ENCODE measurements at places on chromosomes 1 and 21. TPM values are rescaled to one million over a fixed set of nuclear protein-coding genes. Genes with fewer than 3 reads are reported as not detected.

- DNase-seq = peak; percentile 86
Observed at GRCh38 chr1:109619576-109620400, at the start of the genes AMPD2 and GNAT2. Gene AMPD2 (plus strand): TSS chr1:109619837. CDS start chr1:109621176, 1,339 bp downstream. Gene GNAT2 (minus strand): TSS chr1:109619616. CDS start chr1:109612870, 6,746 bp downstream.

GRCh38 chr1:22292011-22292788, 149.3 kb upstream of the WNT4 start:
- DNase-seq = no peak

Gene RASSF5
- 1.1 TPM for polyA plus RNA-seq

Gene GRHL3
- not detected for polyA plus RNA-seq

Gene PLCH2
- polyA plus RNA-seq = 0.12 TPM

Gene ADAMTS1
- polyA plus RNA-seq = 19.3 TPM

DNA sequence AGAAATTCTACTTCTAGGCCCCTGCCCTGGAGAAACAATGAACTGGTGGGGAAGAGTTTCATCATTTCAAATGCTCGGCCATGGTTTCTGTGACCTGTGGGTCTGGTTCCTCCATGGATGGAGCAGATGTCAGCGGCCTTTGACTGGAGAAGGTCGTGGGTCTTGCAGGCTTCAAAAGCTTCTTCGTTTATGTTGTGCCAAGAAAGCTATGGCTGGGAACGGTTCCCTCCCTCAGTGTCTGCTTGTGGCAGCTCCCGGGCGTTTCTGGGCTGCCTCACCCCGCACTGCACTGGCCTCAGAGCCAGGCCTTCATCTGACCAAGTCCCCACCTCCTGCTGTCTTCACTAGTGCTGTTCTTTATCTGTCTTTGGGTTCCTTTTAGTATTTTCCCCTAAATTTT, 46.4 kb upstream of the POFUT2 start:
- no peak for DNase-seq

DNA sequence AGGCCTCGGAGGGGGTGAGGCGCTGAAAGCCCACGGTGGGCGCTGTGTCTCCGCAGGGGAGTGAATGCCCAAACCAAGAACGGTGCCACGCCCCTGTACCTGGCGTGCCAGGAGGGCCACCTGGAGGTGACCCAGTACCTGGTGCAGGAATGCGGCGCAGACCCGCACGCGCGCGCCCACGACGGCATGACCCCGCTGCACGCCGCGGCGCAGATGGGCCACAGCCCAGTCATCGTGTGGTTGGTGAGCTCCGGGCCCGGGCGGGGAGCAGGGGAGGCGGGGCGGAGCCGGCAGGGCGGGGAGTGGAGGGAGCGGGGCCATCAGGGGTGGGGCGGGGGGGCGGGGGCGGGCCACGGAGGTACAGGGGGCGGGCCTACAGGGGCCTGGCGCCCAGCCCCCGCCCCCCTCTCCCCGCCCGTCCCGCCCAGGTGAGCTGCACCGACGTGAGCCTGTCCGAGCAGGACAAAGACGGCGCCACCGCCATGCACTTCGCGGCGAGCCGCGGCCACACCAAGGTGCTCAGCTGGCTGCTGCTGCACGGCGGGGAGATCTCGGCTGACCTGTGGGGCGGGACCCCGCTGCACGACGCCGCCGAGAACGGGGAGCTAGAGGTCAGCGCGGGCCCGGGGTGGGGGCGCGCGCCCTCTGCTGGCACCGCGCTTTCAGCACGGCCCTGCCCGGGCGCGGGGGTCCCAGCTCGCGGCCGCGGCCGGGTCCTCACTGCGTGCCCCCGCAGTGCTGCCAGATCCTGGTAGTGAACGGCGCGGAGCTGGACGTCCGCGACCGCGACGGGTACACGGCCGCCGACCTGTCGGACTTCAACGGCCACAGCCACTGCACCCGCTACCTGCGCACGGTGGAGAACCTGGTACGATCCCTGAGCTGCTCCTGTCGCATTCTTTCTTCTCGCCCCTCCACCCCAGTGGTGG, 15.9 kb downstream of the ESPN start:
- no peak for DNase-seq

- DNase-seq = no peak
Observed at GRCh38 chr1:38958967-38959366, 17.3 kb upstream of the RHBDL2 start.

Gene RHCE
- polyA plus RNA-seq = 0.22 TPM

- peak; percentile 91 for DNase-seq
Observed at GRCh38 chr1:32650248-32650751, at the start of gene ZBTB8OS. Gene ZBTB8OS (minus strand): TSS chr1:32650550. CDS start chr1:32650529, 21 bp downstream.

Gene CD1D
- polyA plus RNA-seq = 1.2 TPM

Gene SLC30A2
- polyA plus RNA-seq = 1.2 TPM

- DNase-seq = no peak
Observed at GRCh38 chr1:62654744-62655143, 33.4 kb downstream of the DOCK7 start.

- DNase-seq = no peak
Observed at GRCh38 chr1:30028283-30028682, 695.1 kb downstream of the MATN1 start.

DNA sequence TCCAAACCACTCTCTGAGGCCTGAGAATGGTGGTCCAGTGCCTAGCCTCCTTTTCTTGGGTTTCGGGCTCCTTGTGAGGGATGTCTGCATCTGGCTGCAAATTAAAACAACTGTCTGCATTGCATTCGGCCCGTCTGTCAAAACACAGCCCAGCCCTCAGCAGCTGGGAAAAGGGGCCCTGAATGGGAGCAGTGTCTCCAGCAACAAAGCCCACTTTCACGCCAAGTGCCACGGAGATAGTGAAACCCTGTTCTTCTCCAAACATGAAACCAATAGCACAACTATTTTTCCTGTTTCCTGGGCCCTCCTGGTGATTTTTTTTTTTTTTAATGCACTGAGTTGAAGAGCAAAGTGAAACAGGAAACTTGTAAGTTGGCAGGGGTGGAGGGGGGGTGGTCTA, 138.4 kb downstream of the PLXNA2 start:
- DNase-seq = no peak

GRCh38 chr1:178031856-178032320, 62.0 kb upstream of the RASAL2 start:
- peak; percentile 87 for DNase-seq

DNA sequence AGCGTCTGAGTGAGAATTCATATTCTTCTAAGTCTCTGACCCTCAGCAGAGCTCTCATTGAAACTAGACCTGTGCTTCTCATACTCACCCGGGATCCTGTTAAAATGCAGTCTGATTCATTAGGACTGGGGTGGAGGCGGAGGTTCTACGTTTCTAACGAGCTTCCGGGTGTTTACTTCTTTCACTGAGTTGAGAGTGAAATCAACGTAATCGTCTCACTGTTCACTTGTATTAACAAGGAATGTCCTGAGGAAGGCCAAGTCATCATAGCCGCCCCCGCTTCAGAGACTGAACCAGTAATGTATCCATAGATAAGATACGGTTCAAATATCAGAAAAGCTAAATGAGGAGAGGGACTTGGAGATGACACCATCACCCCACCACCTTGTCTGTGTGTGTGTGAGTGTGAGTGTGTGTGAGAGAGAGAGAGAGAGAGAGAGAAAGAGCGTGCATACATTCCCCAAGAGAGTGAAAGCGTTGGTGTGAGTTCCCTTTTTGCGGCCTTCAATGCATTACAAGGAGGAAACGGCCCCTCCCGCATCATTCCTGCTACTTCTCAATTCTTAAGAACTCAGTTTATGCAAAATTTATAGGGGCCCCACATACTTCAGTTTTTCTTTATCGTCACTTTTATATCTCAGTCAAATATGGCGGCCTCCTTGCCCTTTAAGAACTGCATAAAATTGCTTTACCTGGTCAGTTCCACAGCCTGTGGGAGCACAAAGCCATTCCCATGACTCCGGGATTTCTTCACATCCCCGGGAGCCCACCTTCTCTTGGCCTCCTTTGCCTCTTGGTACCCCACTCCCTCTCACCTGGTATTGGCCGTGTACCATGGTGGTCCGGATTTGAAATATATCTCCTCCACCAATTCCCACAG, 19.8 kb downstream of the KMO start:
- DNase-seq = peak; percentile 20

DNA sequence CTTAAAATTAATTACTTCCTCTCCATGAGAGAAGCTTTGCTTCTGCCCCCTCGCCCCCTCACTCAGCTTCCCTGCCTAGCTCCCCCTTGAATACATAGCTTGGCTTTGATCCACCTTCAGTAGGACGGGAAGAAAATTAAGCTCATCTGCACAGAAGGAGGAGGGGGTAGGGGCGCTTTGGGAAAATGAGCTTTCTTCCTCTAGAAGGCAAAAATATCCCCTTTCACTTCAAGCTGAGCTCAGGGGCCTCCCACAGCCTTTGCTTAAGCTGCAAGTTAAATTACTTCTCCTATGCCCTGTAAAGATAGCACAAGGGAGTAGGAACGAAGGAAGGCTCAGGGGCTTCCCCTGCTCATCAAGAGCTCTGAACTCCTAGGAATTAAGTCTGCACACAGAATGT, 65.2 kb upstream of the GOLT1A start:
- no peak for DNase-seq

DNA sequence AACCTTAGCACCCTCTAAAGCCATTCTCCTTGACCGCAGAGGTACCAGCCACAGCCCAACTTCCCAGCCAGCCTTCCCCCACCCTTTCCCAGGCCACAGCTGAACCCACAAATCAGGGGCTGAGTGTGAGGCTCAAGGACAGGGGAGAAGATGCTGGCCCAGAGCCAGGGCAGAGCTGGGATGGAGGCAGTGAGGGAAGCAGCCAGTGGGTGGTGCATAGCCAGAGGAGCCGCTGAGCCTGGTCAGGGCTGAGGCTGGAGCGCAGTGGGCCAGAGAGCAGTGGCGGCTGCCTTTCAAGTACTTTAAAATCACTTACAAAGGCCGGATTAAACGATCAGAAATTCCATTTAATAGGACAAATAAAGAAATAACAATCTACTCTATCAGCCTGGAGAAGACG, 36.3 kb downstream of the DMAP1 start:
- DNase-seq = no peak

DNA sequence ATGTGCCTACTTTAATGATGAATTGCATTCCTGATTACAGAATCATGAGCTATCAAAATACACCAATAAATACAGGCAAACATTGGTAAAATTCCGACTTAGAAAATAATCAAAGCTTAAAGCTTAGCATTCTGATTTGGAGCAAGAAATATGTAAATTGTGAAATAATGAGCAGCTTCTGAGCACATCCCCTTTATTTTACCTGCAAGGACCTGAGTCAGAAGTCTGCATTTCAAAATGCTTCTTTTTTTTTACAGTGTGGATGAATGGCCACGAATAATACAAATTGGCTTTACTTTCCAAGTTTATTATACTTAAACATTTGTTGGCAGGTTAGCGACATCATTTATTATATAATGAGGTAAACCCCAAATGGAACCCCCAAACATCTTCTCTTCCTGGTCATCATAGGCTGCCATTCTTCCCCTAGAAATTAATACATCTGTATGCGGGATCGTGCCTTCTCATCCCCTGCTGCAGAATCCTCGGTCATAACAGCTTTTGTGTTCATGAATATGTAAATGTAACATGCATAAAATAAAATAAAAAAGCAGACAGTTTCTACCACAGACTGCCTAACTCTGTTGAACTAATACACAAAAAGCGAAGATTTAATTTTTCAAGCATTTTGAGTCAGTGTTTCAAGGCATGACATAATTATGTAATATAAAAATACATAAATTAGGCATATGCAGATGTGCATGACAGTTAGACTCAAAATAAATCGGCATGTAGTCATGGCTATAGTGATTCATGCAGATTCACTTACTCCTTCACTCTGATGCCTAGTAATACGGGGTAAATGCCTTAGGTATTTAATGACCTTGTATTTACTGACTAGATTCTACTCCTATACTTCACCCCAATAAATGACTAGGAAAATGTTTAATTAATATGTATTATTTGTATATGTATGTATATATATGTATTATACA, 339.7 kb downstream of the USP25 start:
- no peak for DNase-seq

Gene TMOD4
- 274 TPM for polyA plus RNA-seq
